ENCODE measurements at places on chromosomes 1 and 21. TPM values are rescaled to one million over a fixed set of nuclear protein-coding genes. Genes with fewer than 3 reads are reported as not detected.

DNA sequence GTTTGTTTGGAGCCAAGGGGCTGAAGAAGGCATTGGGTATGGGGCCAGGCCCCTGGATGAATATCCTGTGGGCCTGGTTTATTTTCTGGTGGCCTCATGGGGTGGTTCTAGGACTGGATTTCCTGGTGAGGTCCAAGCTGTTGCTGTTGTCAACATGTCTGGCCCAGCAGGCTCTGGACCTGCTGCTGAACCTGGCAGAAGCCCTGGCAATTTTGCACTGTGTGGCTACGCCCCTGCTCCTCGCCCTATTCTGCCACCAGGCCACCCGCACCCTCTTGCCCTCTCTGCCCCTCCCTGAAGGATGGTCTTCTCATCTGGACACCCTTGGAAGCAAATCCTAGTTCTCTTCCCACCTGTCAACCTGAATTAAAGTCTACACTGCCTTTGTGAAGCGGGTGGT lies 1.4 kb downstream of the ACKR1 start:
- peaks cover 38% of the 10 kb centered on the region for H3K27me3 ChIP-seq
- H3K4me3 ChIP-seq = no peak overlapping the region
- no peak for DNase-seq
- no peaks in the 10 kb centered on the region for H3K4me1 ChIP-seq
- H3K36me3 ChIP-seq = no peaks in the 10 kb centered on the region

DNA sequence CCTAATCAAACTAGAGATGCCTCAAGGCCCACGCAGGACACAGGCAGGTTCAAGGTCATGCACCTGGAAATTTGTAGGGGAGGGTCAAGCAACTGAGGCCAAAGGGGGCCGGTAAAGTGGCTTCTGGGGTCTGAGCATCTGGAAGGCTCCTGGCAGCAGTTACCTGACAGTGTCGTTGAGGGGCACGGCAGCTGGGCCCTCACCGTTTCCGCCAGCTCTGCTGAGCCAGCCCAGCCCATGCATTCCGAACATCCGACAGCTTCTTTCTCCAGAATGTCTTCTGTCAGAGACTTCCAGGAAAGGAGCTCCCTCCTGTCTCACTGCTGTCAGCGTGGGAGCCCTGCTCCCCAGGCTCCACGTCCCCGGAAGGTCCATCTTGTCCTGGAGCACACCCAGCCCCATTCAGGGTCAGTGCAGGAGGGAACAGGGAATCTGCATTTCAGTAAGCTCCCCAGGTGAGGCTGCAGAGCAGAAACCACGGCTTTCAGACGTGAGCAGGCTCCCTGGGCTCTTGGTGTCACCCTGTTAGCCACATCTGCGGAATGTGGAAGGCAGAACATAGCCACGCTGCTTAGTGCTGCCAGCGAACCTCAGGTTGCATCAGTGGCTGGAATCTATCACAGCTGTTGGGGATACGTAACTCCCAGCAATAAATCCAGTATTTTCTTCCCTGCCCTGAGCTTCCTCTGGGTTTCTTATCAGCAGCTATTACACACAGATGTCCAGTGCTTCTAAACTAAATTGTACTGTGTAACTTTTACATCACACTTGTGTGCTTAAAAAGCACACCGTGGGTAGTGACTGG lies 36.3 kb upstream of the FAM3B start:
- H3K4me1 ChIP-seq = no peaks in the 10 kb centered on the region
- peaks cover 5% of the 10 kb centered on the region for H3K27me3 ChIP-seq
- H3K36me3 ChIP-seq = no peaks in the 10 kb centered on the region
- DNase-seq = no peak

PTGER3 gene
- total RNA-seq = 0.05 TPM

PARK7 gene
- total RNA-seq = 370 TPM

REG4 gene
- total RNA-seq = not detected
